ENCODE measurements at places on chromosomes 5 and 9.
A peak's percentile ranks its signal among the peaks of the same experiment; 100 is the strongest.

DNA sequence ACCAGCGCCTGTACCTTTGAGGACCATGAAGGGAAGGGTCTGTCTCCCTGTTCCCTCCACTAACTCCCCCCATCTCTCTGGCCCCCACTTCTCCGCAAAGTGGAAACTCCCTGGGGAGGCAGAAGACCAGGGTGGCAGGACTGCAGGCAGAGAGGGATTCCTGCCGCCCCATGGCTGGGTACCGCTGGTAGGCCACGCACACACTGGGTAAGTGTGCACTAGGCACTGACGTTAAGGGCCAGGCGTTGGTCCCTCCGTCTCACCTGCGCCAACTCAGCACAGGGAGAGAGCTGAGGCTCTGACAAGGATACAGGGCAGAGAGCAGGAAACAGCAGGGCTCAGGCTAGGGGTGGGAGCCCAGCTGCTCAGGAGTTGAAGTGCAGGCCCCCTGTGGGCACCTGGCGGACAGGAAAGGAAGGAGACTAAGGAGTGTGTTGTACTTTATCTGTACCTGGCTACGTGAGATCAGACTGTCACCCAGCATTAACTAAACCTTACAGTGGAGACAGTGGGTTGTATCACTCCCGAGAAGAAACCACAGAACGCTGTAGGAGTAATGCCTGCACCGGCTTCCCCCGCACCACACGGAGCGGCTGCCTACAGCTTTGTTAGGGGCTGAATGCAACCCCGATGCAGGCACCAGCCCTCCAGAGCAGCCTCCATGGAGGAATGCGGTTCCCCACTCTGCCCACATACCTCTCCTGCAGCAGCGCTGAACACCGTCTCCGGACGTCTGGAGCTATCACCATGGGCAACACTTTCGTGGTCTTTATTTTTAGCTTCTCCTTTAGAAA lies 34.2 kb upstream of the CLPTM1L start:
- no peak for DNase-seq

- peak; percentile 21 for DNase-seq
Measured at GRCh38 chr5:179266291-179267070, 78.8 kb downstream of the ADAMTS2 start.

GRCh38 chr5:124661317-124662141 lies 84.9 kb downstream of the ZNF608 start:
- DNase-seq: peak; percentile 92

GRCh38 chr5:40521108-40521785 lies 158.5 kb upstream of the PTGER4 start:
- DNase-seq: no peak

DNA sequence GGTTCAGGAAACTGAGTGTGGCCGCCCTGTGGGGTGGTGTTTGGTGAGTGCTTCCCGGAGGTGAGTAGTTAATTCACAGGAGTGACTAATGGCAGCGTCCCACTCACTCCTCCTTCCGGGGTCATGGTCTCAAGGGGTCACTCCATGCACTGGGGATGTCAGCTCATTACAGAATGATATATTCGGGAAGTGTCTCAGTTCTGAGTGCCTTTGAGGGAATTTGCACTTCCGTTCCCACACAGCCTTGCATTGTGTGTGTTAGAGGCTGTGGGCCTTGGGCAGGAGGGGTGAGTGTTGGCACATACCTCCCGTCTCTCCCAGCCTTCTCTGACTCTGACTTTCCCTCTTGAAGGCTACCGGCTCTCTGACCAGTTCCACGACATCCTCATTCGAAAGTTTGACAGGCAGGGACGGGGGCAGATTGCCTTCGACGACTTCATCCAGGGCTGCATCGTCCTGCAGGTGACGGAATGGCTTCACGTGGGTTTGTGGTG lies 10.5 kb upstream of the AHRR start:
- no peak for DNase-seq

- DNase-seq: no peak
Measured at GRCh38 chr9:13064676-13065075, 214.8 kb downstream of the MPDZ start.

- no peak for DNase-seq
Measured at GRCh38 chr9:26524267-26524666, 368.3 kb downstream of the CAAP1 start.

DNA sequence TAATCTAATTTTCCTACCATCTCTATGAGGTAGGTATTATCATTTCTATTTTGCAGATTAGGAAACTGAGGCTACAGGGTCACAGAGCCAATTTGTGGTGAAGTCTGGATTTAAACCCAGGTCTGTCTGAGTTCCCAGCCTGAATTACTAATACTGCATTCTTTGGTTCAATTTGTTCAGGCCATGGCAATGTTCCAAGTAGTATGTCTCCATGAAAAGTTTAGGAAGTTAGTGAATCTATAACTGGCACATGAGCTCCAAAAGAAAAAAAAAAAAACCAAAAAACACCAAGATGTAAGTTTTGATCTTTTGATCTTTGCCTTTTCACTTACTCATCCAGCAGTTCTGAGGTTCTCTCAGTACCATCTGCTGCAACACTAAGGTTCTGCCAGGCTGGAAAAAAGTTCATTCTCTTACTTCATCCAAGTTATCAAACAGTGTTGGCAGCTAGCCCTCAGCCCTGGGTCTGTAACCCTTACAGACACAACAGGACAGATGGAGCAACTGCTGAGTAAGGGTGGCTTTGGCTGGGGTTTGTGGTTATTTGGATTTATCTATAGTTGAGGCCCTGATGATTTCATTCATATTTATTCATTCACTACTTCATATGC lies 4.4 kb upstream of the TMEM268 start:
- DNase-seq: peak; percentile 68

DNA sequence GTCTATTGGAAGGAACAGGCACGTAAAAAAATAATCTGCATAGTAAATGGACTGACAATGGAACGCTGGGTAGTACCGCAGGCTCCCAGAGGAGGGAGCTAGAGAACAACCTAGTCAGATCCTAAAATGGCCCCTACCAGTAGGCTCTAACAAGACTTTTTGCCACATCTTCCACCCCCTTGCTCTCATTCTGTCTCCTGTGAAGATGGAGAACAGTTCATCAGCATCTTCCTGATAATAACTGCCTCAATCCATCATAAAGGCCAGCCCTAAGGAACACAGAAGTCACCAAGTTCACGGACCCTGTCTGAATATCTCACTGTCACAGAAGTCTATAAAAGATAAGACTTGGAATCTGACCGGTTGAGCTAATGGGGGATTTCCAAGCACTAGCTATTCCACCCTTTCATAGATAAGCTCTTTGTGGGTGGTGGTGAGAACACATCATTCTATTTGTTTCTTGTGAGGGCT lies 133.4 kb downstream of the SLC1A3 start:
- DNase-seq: peak; percentile 42

- peak; percentile 54 for DNase-seq
Measured at GRCh38 chr9:14616188-14616982, 76.8 kb downstream of the ZDHHC21 start.

- DNase-seq: no peak
Measured at GRCh38 chr9:4983601-4984165, 1.4 kb upstream of the JAK2 start.

DNA sequence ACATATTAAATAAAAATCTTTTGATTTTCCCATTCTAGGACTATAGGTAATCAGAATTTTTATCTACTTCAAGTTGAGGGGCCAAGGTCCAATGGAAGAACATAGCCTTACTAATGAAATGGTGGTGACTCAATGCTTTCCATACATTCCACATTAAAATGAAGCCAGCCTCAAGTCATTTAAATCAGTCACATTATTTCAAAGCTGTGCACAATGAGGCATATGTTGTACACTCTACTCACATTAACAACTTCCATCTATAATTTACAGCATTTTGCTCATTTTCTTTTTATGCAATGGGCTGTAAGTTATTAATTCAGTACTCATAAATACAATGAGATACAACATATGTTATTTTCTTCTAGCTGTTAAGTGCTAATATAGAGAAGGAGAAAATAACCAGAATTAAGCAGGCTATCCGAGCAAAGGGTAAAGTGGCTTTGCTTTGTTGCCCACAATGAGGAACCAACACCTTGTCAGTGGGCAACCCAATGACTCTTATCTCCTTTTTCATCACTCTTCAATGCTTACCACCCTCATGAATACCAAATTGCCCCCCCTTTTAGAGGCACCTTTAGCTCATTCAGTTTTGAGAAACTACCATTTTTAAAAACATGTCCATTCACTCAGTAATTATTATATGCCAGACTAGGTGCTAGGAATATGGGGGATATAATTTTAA lies 52.4 kb downstream of the TTLL11 start:
- DNase-seq: peak; percentile 35

GRCh38 chr5:117201001-117201400 lies 626.4 kb upstream of the SEMA6A start:
- DNase-seq: no peak

- peak; percentile 80 for DNase-seq
Measured at GRCh38 chr9:98997604-98998003, 53.9 kb downstream of the COL15A1 start.

DNA sequence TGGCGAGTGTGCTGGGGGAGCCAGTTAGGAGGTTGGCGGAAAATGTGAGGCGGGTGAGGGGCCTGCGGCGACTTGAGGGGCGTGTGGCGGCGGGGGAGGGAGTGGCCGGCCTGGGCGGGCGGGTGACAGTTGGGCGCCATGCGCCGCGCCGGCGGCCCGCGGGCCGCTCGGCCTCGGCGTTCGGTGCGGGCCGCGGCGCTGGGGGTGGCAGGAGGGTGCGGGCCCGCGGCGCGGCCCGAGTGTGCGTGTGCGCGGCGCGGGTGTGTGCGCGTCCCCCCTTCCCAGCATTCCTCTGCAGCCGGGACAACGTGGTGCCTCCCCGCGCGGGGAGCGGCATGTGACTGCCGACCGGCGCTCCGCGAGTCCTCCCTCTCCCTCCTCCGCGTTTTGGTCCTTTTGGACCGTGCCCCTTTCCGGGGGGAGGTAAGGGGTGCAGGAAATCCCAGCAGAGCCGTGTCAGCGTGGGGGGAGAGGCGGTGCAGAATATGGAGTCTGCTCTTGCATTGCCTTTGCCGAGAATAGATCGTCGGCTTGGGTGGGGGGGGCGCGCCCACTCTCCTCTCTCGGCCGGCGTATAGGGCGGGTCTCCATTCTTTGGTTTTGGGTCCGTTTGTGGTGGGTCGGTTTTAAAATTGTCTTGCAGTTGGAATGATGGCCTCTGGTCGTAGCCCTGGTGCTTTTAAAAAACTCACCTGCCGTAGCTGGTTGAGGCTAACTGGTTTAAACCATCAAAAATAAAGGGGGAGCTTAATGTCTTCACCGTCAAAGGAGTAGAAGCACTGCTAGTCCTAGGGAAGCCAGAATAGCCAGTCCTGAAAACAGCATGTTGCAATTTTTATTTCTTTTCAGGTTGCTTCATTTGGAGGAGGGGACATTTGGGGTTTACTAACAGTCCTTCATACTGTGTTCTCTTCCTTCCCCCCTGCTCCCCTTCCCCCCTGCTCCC lies 2.0 kb downstream of the LARP1 start:
- no peak for DNase-seq

DNA sequence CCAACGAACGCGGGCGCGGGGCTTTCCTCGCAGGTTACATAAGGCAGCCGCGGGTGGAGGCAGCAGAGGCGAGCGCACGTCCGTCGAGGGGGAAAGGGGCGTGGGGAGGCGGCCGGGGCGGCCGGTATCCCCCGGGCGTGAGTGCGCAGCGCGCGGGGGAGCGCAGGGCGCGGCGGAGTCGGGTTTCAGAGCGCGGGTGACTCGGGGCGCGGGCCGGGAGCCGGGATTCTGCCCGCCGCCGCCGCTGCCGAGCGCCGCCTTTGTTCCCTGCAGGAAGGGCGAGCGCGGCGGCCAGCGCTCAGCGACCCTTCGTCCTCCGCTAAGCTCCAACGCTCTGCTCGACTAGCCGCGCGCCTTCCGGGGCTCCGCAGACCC lies at the start of gene COL15A1:
TSS of gene COL15A1 (plus strand) at position 226 of the 375 bp plus-strand sequence. CDS start 155 bp downstream, outside the sequence.
- DNase-seq: peak; percentile 10

GRCh38 chr9:127402401-127403090 lies 5.6 kb downstream of the SLC2A8 start:
- no peak for DNase-seq

DNA sequence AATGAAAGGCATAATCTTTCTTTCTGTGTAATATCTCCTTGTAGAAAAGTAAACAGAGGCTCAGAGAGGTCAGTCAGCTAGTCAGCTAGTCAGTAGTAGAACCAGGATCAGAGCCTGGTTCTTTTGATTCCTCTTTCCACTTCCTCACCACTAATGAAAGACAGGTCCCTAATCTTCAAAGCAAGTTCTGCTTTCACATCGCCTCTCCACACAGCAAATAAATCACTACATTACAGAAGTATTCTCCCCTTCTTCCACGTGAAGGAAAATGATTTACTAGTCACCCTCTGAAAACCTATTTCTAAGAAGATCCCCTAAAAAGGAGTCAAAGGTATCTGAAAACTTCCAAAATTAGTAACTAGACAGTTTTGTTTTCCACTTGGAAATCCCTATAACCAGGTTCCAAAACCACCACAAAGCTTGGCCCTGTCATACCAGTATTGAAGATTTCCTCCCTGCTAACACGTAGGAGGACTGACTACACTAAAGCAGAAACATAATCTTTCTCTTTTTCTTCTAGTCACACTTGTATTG lies 140.5 kb upstream of the TARS1 start:
- DNase-seq: no peak

DNA sequence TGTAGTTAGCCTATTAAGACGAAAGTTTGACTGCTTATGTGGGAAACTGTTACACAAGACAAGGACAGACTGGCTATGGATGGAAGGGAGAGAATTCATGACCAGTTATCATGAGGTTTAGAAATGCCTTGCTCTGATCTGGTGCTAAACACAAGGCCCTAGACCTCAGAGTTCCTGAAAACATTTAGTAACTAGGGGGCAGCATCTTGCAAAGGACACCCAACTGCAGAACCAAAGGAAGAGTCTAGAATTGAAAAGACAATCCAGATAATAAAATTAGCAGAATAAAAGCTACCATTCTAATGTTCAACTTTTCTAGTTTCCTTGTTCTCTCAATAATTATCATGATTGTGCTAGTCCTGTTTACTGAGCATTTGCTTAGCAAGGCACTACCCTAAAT lies 130.5 kb upstream of the GPR151 start:
- no peak for DNase-seq

- no peak for DNase-seq
Measured at GRCh38 chr9:95218773-95219172, 98.7 kb downstream of the FANCC start.

DNA sequence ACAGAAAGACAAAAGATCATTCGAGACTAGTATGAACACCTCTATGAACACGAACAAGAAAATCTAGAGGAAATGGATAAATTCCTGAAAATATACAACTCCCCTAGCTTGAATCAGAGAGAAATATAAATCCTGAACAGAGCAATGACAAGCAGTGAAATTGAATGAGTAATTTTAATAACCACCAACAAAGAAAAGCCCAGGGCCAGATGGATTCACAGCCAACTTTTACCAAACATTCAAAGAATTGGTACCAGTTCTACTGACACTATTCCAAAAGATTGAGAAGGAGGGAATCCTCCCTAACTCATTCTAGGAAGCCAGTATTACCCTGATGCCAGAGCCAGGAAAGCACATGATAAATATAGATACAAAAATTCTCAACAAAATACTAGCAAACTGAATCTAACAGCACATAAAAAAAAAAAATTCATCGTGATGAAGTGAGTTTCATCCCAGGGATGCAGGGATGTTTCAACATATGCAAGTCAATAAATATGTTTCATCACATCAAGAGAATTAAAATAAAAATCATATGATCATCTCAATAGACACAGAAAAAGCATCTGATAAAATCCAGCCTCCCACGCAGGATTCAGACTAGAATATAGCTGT lies 25.2 kb upstream of the PTGER4 start:
- peak; percentile 13 for DNase-seq

Data from fibroblast of skin of right quadriceps (primary cell).